ENCODE measurements at places on chromosomes 2 and 18.

DNA sequence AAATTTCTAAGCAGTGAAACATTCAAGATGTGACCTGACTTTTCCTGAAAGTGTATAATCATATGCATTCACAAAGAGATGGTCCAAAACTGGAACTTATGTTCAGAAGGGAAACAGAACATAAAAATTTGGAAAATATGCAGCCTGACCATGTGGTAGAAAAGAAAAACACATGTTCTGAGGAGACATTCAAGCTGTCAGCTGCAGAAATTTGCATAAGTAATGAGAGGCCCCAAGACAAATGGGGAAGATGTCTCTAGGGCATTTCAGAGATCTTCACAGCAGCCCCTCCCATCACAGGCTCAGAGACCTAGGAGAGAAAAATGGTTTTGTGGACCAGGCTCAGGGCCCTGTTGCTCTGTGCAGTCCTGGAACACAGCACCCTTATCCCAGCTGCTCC, 123.8 kb downstream of the RPIA start:
- ATAC-seq, result no peak

GRCh38 chr2:64601034-64601754, 52.5 kb downstream of the SERTAD2 start:
- ATAC-seq, result no peak

- peak; percentile 92 for ATAC-seq
These were observed 33.8 kb upstream of the ACYP2 start for GRCh38 chr2:54081574-54081973.

- ATAC-seq, result peak; percentile 25
These were observed 201.2 kb downstream of the SLC4A10 start for GRCh38 chr2:161825429-161825828.

- no peak for ATAC-seq
These were observed 467.7 kb upstream of the SALL3 start for GRCh38 chr18:78511666-78512601.

GRCh38 chr18:58966005-58966677, 101.5 kb downstream of the ZNF532 start:
- no peak for ATAC-seq

- peak; percentile 78 for ATAC-seq
These were observed 40.1 kb downstream of the DOCK10 start for GRCh38 chr2:225002039-225002655.

DNA sequence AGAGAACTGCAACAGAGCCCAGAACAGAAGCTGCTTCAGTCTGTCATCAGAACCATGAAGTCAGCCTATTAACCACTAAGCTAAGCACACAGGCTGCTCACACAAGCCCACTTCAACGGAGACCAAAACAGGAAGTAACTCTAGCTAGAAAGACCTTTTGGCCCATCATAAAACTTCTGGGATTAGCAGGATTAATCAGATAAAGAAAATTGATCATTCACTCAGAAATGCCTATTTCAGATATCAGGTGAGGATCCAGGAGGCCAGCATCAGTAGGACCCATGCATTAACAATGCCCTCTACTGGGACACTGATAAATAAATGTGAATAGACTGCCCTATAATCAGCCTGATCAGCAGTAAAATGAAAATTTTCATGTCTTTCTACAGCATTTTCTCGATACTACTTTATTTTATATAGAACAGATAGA, 101.4 kb downstream of the WDPCP start:
- no peak for ATAC-seq

GRCh38 chr2:121256720-121257479, 28.1 kb downstream of the TFCP2L1 start:
- ATAC-seq, result no peak

DNA sequence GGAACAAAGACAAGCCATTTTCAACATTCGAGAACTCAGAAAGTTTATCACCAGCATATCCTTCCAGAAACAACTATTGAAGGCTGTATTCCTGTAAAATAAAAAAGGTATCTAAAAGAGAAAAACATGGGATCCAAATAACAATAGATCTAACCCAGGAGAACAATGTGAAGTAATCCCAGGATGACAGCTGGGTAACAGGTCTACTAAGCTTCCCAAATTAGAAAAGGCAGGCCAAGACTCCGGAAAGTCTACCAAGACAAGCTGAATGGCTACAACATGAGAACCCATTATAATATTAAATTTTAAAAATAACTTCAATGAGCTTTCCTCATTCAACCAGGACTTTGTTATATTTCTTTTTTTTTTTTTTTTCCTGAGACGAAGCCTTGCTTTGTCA, 6.5 kb downstream of the PIAS2 start:
- no peak for ATAC-seq

GRCh38 chr2:205706769-205707381, 24.6 kb downstream of the NRP2 start:
- peak; percentile 80 for ATAC-seq

DNA sequence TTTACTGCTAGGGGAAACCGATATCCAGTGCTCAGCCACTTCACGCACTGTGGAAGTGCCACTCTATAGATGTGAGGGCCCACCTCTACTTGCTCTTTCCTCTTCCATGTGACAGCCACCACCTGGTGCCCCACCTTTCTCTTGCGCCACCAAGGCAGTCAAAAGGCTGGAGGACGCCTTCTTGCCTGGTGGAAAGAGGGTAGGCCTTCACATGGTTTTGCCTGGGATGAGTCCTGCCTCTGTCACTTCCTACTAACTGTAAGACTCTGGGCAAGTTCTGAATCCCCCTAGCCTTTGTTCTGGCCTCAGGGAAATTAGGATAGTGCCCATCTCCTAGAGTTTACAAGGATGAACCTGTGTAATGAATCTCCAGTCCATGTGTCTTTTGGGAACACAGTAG, 66.1 kb upstream of the ODC1 start:
- ATAC-seq, result no peak

- ATAC-seq, result no peak
These were observed 166.6 kb upstream of the TANK start for GRCh38 chr2:160993654-160994061.

- peak; percentile 90 for ATAC-seq
These were observed 98.5 kb downstream of the DSEL start for GRCh38 chr18:67417864-67418523.

DNA sequence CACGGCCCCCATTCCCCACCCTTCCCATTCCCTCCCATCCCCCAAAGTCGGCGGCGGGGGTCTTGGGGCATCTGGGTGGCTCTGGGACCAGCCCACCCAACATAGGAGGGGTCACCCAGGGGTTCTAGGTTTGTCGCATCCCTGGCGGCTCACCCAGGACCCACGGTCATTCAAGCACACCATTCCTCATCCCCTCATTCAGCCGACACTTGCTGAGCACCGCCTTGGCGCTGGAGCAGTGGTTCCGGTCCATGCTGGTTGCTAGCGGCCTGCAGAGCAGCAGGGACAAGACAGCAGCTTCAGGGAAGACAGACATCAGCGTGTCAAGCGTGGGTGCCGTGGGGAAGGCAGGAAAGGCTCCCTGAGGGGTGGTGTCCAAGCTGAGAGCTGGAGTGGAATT, 50.5 kb upstream of the OTOS start:
- no peak for ATAC-seq

DNA sequence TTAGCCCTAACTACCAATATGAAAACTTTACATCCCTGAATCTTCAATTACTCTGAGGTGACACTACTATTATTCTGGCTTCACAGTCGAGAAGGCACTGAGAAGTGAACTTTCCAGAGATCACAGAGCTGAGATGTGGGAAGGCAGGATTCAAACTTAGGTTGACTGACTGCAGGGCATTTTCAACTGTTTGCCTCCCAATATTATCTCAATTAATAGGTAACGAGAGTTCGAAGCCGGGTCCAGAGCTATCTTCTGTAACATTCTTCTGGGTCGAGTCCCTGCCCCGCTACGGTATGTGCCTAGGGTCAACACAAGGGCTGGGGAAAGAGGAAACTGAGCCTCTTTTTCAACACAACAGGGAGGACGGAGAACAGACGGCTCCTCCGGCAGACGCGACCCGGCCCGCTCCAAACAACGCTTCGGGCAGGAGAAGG, 740 bp downstream of the CHMP3 start:
- no peak for ATAC-seq

- ATAC-seq, result peak; percentile 31
These were observed 27.9 kb upstream of the NT5DC4 start for GRCh38 chr2:112692918-112693317.

- ATAC-seq, result no peak
These were observed 1.3 kb downstream of the NEUROD1 start for GRCh38 chr2:181678861-181679543.

DNA sequence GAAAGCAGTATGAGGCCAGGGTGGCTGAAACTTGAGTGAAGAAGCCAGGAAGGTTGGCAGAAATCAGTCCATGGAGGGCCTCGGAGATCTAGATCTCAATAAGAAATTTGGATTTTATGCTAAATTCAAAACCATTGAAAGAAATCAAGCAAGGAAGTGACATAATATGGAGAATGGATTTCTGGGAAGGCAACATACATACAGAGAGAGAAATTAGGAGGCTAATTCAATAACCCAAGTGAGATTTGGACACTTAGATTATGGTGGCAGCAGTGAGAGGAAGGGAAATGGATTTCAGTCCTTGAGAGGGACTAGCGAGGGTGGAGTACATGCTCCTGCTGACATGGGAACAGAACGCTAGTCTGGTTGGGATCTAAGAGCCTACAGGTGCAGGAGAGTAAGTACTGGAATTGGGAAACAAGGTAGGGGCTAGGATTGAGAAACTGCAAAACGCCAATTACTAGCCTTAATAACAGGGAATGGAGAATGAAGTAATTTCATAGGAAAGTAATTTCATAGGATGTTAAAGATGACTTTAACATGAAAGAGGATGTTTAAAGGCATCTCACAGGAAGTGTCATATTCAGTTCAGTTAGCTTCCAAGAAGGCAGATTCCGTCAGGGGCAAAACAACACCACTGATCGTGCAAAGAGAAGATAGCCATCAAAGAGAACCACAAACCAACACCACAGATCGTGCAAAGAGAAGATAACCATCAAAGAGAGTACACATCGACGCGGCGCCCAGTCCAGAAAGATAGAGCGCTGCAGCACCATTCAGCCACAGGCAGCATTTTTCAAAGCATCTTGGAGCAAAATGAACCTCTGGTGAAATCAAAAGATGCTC, 27.2 kb downstream of the CDKL4 start:
- peak; percentile 80 for ATAC-seq

DNA sequence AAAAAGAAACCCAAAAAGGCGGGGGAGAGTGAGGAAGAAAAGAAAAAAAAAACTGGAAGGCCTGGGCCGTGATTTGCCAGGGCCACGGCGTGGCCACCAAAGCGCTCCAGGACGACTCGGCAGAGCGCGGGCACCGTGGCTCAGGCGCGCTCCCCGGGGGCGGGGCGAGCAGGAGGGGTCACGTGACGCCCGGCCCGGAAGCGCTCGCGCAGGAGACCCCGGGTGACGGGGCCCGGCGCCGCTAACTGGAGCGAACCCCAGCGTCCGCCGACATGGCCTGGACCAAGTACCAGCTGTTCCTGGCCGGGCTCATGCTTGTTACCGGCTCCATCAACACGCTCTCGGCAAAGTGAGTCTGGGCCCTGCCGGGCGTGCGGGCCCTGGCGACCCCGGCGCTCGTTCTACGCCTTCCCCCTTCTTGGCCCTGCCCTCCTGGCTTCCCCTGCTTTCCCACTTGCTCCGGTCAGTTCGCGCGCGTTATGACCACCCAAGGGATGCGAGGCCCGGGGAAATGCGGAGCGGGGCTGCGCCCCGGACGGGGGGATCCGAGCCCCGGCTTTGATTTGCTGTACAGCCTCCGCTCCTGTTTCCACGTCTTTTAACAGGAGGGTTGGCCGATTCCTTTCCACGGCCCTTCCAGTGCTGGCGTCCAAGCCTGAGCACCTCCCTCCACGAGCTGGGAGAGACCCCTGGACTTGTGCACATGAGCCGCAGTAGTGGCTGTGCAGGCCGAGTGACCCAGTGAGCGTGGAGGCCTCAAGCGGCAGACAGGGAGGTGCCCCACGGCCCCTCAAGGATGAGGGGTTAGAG, at the start of gene SLC35F6:
SLC35F6 (plus strand) TSS at position 207 of the 810 bp plus-strand sequence; CDS start at position 273, 66 bp downstream.
- peak; percentile 94 for ATAC-seq

- ATAC-seq, result no peak
These were observed 259.4 kb downstream of the TNS1 start for GRCh38 chr2:217743407-217743806.

GRCh38 chr18:289026-289425, 21.2 kb upstream of the THOC1 start:
- no peak for ATAC-seq

GRCh38 chr2:162166174-162166573, 14.1 kb upstream of the GCG start:
- no peak for ATAC-seq
